ENCODE measurements at places on chromosomes 6 and 20. TPM values are rescaled to one million over a fixed set of nuclear protein-coding genes. Genes with fewer than 3 reads are reported as not detected.

The HEY2 gene
- total RNA-seq = 0.28 TPM

The PNLDC1 gene
- 0.19 TPM for total RNA-seq

The CYP24A1 gene
- total RNA-seq = 0.96 TPM

The TBX18 gene
- total RNA-seq = 37.5 TPM

The BANF2 gene
- not detected for total RNA-seq

The SAYSD1 gene
- 15.2 TPM for total RNA-seq

The TOX2 gene
- 1.4 TPM for total RNA-seq

The CALHM5 gene
- 17.2 TPM for total RNA-seq

The PTGIS gene
- 191 TPM for total RNA-seq

The OSBPL2 gene
- 31.9 TPM for total RNA-seq

The VWA7 gene
- total RNA-seq = not detected

The BMP2 gene
- 4.8 TPM for total RNA-seq

The TDP2 gene
- 26.5 TPM for total RNA-seq

The LTA gene
- total RNA-seq = not detected

The VGLL2 gene
- not detected for total RNA-seq

The AP5S1 gene
- total RNA-seq = 12.1 TPM

The HAO1 gene
- total RNA-seq = not detected

The RTEL1 gene
- total RNA-seq = 6.2 TPM

The TENT5A gene
- 45.7 TPM for total RNA-seq

The SUMO4 gene
- 0.58 TPM for total RNA-seq

The LKAAEAR1 gene
- total RNA-seq = not detected

The UNC5CL gene
- total RNA-seq = not detected

The NHLRC1 gene
- 2.1 TPM for total RNA-seq

The UST gene
- total RNA-seq = 26.8 TPM

The PSMB9 gene
- 52.9 TPM for total RNA-seq

The ETV7 gene
- total RNA-seq = 2.0 TPM

The SPAG4 gene
- total RNA-seq = 36.1 TPM

The FUT9 gene
- not detected for total RNA-seq

The RSPO4 gene
- not detected for total RNA-seq

The CGAS gene
- 10.2 TPM for total RNA-seq

The TP53TG5 gene
- not detected for total RNA-seq

The C6orf15 gene
- total RNA-seq = not detected

The NKAIN4 gene
- not detected for total RNA-seq

The COMMD7 gene
- 26.5 TPM for total RNA-seq

The LGSN gene
- under 0.01 TPM for total RNA-seq

The GTSF1L gene
- total RNA-seq = not detected

The FAM184A gene
- total RNA-seq = 0.85 TPM

The EDN1 gene
- 87.4 TPM for total RNA-seq

The EEF1A2 gene
- 0.38 TPM for total RNA-seq

All from regular cardiac myocyte (primary cell).